ENCODE measurements at places on chromosomes 2 and 18.

GRCh38 chr2:29749843-29750242 lies 171.5 kb downstream of the ALK start:
- no peak for DNase-seq

DNA sequence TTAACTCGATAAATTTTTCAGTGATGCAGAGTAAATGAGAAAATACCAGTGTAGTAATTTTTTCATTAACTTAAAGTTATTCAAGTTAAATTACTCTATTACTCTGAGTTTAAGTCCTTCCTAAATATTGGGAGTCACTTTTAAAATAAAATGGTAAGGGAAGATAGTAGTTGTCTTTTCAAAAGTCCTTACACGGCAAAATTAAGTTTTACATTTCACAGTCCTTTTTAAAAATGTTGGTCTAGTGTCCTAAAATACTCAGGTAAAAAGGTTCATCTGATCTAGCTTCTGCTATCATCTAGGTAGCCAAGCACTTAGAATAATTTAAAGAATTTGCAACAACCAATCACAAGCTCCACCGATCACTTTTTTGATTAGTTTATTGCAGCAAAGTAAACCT lies 146.9 kb downstream of the MEMO1 start:
- DNase-seq = no peak

DNA sequence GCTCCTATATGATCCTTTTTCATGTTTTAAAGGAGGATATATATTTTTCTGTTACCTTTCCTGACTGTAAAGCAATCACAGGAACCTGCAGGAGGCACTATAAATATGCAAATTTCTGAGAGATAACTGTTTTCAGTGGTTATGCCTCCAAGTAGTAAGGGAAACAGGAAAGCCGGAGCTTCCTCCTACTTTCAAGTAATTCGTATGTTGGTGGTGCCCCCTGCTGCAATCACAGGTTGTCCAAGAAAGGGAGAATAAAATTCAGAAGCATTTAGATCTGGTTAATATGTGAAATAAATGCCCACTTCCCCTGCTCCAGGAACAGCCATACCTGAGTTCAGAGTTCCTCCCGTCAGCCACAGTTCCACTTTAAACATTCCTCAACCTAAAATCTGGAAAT lies 12.0 kb upstream of the BCL11A start:
- no peak for DNase-seq

DNA sequence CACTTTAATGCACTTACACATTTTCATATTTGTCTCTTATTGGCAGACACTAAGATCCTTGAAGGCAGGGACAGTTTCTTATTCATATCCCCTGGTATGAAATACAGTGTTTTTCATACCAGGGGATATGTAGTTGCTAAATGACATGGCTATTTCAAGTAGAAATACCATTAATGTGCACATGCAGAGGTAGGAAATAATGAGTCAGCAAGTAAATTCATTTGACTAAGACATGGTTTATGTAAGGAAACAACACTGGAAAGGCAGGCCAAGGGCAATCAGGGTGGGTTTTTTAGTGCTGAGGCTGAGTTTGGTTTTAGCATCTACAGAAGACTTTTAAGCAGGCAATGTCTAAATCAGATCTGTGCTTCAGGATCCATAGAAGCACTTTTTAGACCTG lies 155.9 kb downstream of the WDPCP start:
- no peak for DNase-seq

DNA sequence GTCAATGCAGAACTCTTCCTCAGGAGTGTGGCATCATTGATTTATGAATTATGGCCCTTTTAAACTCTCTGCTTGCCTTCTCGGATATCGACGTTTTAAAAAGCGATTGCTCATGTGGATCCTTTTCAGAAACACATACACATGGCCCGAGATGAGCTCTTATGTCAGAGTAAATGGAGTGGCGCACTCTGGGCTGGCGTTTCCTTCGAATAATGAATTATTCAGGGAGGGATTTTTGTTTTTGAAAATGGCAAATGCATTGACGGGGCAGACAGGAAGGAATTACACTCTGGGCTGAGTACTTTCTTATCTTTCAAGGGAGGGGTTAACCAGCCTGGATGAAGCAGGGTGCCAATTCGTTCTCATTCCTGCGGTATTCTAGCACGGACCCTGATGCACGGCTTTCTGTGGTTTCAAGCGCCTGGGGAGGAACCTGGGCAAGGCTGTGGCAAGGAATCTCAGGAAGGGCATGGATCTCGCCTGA lies 142.7 kb downstream of the PRKCE start:
- DNase-seq = no peak

GRCh38 chr18:78601923-78602322 lies 377.7 kb upstream of the SALL3 start:
- no peak for DNase-seq

DNA sequence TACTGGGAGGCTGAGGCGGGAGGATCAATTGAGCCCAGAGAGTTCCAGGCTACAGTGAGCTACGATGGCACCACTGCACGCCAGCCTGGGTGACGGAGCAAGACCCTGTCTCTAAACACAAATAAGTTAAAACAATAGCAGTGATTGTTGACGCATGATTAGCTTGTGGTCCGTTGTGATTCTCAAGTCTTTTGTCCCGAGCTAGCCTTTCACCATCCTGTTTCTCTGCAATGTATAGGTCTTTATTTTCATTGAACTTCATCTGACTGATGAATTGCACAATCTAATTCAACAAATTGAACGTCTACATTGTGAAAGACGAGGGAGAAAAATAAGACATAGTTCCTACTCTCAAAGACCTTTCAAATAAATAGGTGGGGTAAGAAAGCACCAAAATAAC lies 8.8 kb upstream of the FZD7 start:
- no peak for DNase-seq

DNA sequence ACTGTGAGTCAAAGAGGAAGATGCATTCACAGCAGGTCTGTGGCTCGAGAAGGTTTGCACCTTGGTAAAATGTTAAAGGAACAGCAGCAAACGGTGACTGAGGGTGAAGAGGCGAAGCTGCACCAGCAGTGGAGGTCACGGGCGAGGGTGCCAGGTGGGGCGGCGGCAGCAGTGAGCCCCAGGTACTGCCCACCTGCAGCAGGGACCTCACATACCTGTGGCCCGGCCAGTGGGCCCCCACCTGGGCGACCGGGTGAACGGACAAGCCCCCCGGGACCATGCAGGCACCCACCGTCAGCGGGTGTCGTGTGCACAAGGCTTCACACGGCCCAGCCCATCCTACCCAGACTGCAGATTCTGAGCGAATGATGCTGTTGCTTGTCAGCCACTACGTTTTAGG lies 23.6 kb upstream of the KCNG2 start:
- DNase-seq = no peak

DNA sequence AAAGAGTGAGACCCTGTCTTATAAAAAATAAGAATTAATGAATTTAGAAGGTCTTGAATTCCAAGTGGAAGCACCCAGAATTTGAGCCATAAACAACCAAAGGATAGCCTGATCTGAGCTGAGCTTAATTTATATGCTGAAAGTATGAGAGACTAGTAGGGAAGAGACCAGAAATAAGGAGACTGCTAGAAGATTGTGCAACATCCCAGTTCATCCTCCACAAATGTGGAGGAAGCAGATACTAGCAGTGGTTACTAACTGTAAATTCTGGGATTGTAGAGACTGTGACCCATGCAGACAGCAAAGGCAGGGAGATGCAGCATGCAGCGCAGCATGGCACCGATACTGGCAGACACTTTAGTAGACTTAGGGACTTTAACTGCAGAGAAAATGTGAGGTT lies 1.5 kb upstream of the SULT1C2 start:
- no peak for DNase-seq

- DNase-seq = no peak
These were observed 9.4 kb downstream of the CYP1B1 start for GRCh38 chr2:38066421-38067115.

DNA sequence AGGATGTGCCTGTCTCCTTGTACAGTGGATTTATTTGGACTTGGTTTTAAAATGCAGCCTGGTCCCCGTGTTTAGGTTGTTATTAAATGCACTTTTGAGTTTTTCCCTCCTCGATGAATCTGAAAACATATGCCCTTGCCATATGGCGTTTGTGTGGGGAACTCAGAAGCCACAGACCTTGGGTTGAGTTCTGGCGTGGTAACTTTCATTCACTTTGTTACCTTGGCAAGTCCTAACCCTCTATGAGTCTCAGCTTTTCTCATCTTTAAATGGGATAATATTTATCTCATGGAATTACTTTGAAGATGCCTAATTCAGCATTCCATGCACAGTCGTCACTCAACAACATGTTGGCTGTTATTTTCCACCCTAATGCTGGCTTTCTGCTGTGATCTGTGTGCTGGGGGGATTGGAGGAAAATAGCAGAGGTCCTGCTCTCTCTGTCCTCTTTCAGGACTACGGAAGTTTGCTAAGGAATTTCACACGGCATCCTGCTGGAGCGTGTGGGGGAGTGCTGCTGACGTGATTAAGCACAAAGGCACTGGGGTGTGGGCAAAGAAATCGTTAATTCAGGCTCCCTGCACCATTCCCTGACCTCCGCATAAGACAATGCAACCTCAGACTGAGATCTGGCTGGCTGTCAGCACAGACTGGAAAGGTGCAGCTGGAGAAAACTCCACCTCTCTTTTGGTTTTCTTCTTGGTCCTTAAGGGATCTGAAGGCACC lies 61.7 kb downstream of the LDLRAD4 start:
- no peak for DNase-seq

DNA sequence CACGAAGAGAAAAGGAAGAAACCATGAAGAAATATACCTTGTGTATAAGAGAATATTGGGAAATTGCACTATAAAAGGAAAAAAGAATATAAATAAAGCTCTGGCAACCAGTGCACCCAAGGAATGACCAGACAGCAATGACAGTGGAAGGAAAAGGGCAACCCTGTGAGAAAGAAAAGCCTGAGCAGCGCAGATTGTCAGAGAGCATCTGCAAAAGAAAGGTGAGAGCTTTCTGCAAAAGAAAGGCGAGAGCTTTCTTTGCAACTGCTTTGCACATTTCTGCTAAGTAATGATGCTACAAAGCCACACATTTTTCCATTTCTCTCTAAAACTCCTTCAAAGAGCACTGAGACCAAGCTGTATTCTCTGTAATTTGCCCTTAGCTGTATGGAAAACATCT lies 83.6 kb downstream of the CTNNA2 start:
- no peak for DNase-seq

DNA sequence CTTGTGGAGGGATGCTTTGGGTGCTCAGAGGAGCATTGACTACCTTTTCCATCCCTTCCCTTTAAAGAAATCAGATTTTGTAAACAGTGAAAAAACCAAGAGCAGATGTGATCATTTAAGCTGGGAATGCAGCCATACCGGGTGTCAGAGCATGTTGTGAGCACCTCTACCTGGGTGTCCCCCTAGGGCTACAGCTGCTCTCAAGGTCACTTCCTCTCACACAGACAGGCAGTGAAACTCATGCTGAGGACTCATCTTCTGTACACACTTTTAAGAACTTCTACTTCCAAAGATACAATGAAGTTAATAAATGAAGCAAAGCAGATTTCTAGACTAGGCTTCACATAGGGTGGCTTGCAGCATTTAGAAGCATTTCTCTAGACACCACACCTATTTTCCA lies 48.4 kb upstream of the FRZB start:
- no peak for DNase-seq

- no peak for DNase-seq
These were observed 246.1 kb upstream of the ST6GAL2 start for GRCh38 chr2:107132070-107132469.

GRCh38 chr2:41488888-41489287 lies 558.9 kb upstream of the PKDCC start:
- no peak for DNase-seq

GRCh38 chr2:58664523-58665151 lies 423.5 kb upstream of the FANCL start:
- no peak for DNase-seq

DNA sequence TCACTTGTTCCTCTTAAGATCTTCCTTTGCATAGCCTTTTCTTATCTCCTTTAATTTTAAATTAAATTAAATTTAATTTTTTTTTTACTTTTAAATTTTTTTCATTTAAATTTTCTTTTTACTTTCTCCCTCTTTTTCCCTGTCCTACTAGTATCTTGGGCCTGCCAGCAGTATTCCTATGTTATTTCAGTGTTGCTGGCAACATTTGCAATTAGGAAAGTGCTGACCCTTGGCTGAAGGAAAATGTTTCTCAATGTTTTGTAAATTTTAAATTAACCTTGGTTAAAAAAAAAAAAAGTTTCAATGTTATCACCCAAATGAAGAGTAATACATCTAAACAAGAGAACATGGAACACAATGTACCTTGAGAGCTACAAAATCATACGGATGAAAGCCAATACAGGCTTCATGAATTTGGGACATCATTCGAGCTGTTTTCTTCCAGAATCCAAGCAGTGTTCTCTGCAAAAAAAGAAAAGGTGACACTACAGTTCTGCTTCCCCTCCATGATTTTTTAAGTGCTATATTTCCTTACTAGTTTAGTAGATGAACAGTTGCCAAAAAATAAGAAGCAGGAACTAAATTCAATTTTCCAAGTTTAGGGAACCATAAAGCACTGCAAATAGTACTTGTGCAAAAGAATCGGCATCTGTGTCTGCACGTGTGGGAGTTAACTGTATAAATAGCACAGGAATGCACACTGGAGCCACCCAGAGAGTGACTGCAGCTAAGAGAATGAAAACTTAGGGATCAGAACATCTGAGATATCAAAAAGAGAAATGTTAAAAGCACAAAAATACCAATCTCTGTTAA lies 55.8 kb downstream of the ICA1L start:
- no peak for DNase-seq

DNA sequence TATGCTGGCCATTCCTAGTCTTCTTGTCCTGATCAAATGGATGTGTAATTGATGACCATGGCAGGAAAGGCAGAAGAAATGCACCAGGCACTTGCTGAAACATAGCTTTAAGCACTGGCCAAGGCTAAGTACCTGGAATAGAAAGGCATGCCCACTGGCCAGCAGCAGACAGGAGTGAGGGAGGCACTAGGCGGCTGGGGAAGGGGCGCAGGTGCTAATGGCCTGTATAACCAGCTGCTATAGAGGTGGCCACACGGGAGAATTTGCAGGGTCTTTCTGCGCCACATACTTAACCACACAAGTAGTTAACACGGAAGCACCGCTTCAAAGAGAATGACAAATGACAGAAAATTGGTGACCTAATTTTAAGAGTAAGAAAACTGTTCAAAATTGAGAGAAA lies 66.3 kb upstream of the CHRNA1 start:
- DNase-seq = no peak

DNA sequence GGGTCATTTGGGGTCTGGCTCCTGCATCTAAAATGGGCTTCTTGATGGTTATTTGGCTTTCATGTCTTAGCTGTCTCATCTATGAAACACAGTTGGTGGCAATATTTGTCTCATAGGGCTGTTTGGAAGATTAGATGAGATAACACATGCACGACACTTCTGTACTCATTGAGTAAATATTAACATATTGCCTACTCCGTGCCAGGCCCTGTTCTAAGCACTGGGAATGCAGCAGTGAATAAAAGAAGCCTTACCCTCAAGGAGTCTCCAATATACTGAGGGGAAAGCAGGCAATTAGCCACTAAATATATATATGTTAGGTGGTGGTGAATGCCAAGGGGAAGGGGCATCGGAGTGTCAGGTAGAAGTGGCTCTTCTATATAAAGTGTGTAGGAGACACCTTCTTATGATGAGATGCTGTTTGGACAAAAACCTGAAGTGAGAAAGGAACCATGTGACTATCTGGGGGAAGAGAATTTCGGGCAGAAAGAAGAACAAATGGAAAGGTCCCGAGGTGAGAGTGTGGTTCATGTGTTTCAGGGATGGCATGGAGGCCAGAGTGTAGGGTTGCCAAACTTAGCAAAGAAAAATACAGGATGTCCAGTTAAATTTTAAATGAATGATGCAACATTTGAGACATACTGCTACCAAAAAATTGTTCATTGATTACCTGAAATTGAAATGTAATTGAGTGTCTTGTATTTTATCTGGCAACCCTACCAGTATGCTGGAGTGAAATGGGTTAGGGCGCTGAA lies 11.8 kb downstream of the SLC3A1 start:
- DNase-seq = no peak

All from CD4-positive, alpha-beta memory T cell (primary cell).